ENCODE measurements at places on chromosomes 4 and X.

DNA sequence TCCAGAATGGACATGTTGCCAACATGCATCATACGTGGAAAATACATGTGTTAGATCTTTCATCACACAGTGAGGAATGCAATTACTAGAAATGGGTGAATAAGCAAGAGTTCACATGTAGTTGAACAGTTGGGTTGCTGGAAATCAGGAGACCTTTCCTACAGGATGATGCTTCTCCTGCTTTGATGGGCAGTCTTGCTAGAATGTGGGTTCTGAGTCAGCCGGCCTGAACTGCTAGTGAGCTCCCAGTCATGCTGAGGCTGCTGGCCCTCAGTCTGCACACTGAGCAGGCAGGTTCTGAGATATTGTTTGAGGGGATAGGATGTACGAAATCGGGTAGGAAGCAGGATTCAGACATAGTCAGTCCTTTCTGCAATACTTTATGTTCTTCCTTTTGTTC lies 20.2 kb downstream of the MSL3 start:
- DNase-seq, result no peak

GRCh38 chr4:67918428-67918827 lies 34.6 kb upstream of the TMPRSS11D start:
- no peak for DNase-seq

DNA sequence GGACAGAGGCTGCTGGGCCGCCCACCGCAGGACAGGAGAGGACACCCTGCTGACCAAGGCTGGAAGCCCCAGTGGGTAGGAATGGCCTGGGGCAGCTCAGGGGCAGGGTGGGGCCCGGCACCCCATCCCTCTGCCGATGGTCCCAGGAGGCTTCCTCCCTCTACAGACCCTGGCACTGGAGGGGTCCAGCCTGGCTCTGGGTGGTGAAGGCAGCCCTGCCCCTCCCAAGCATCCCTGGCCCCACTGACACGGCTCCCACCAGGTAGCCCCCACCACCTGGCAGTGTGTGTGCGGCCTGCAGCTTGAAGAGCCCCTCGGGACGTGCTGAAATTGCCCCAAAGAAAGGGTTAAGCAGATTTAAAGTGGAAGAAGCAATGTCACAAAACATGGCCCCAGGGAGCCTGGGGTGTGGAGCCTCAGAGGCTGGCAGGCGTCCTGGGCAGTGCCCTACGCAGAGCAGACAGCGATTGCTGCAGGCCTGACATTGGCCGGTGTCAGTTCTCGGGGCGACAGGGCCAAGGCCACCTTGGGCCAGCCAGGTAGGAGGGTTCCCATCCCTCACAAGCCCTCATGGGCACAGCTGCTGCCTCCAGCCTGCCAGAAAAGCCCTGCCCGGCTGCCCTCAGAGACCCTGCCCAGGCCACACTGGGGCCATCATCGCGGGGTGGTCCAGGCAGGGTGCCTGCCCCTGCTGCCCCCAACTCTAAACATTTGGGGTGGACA lies 80.5 kb downstream of the FAM53A start:
- DNase-seq, result no peak

DNA sequence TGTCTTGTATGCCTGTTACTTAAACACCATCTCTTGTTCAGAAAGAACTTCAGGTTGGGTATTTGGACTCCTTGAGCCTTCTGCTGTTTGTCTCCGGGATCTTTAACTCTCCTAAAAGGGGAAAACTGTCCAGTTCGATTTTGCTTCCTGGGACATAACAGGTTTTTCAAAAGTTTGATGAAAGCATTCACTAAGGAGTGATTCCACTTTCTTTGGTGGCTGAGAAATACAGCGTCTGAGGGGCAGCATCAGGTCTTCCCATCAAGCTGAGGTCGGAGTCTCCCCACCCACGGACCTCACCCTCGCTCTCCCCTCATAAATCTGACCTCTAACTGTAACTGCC lies 1.4 kb downstream of the AFAP1 start:
- no peak for DNase-seq

DNA sequence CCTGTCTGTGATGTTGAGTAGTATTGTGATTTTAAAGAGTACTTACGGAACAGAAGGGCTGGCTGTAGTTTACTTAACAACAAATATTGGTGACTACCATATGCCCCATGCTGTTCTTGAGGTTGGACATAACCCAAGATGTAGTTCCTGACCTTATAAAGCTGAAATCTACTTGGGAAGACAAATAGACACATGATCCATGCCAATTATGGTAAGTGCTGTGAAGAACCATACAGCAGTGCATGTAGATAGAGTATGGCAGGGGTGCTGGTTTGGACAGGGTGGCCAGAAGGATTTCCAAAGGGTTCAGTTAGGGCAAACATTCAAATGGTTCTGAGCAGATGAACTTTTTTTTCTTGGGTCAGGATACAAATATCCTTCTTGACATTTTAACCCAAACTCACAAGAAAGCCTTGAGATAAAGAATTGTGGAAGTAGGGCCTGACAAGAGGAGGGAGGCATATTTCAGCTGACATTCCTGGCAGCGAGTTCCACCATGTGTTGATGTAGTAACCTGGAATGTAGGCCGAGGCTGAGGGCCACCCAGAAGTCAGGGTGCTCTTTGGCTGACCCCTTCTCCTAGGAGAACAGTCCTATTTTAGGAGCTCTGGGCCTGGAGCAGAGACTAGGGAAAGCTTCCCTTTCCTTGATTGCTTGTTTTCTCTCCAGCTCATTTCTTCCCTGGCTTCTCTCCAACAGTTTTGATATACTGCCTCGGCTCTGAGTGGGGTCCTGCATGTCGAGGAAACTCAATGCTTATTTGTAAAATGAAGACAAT lies 74.2 kb downstream of the FREM3 start:
- DNase-seq, result no peak

- no peak for DNase-seq
Measured at GRCh38 chr4:81424816-81425755, 46.6 kb downstream of the RASGEF1B start.

DNA sequence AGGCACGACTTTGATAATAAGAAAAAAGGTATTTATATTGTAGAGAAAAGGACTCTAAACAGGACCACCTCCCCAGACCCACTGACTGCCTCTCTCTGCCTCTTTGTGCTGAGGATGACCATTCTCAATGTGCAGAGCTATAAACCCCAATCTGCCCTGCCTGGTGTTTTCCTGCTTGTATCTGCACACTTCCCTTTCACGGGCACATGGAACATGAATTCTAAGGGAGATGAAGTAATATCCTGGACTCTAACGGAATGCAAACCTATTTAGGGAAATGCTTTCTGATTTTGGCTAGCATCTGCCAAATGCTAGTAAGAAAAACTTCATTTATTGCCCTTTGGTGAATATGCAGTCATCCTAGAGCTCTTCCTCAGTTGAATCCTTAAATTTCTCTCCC lies 2.4 kb downstream of the DIPK2B start:
- no peak for DNase-seq

- no peak for DNase-seq
Measured at GRCh38 chr4:70759126-70759525, 37.4 kb downstream of the RUFY3 start.

DNA sequence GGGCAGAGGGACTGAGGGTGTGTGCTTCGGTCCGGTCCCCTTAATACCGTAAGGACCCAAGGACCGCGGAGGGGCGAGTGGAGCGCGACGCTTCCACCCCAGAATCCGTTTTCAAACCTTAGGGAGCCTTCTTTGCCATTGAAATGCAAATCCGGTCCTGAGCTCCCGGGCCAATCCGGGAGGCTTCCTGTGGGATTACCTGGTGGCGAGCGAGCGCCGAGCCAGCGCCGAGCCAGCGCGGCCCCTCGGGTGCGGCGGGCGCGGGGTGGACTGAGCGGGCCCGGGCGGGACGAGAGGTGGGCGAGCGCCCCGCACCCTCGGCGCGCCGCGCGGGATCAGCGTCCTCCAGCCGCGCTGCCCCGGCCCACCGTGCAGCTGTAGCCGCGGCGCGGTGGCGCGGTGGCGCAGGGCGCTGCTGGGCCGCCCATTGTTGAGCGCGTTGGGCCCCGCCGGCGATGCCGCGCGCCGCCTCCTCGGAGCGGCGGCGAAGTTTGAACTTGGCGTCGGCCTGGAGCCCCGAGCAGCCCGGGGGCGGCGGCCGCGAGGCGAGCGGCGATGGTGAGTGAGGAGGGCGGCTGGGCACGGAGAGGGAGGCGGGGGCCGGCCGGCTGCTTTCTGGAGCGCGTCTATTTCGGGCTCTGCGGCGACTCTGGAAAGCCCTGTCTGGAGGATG lies 208.7 kb downstream of the SOWAHB start:
- DNase-seq, result no peak

DNA sequence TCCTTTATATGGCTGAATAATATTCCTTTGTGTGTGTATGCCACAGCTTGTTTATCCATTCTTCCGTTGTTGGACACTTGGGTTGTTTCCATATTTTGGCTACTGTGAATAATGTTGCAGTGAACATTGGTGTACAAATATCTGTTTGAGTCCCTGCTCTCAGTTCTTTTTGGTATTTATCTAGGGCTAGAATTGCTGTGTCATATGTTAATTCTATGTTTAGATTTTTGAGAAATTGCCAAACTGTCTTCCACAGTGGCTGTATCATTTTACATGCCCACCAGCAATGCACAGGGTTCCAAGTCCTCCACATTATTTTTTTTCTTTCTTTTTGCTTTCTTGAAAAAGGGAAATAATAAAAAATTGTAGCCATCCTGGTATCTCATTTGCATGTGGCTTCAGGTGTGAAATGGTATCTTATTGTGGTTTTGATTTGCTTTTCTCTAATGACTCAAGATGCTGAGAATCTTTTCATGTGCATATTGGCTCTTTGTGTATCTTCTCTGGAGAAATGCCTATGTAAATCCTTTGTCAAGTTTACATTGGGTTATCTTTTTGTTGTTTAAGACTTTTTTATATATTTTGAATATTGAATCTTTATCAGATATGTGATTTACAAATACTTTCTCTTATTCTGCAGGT lies 129.7 kb downstream of the RAPGEF2 start:
- DNase-seq, result no peak

- no peak for DNase-seq
Measured at GRCh38 chr4:8510191-8510590, 69.6 kb downstream of the TRMT44 start.

- no peak for DNase-seq
Measured at GRCh38 chr4:101865501-101866062, 75.1 kb downstream of the BANK1 start.

DNA sequence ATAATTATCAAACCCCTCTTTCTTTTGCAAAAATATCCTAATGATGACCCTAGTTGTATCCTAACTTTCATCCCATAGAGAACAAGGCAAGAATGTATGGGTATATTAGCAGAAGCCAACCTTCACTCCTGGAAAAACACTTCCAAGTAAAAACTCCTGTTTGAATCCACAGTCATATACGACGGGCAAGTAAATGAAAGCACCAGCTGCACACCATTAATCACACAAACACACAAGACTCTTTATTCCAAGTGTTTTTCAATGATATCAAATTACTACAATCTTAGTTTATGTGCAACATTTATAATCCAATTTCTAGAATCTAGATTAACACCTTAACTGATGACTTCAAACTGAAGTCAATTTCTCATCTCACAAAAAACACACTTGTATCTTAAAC lies 22.9 kb downstream of the ACSL4 start:
- DNase-seq, result no peak

- DNase-seq, result no peak
Measured at GRCh38 chr4:174686826-174687225, 142.2 kb downstream of the GLRA3 start.

DNA sequence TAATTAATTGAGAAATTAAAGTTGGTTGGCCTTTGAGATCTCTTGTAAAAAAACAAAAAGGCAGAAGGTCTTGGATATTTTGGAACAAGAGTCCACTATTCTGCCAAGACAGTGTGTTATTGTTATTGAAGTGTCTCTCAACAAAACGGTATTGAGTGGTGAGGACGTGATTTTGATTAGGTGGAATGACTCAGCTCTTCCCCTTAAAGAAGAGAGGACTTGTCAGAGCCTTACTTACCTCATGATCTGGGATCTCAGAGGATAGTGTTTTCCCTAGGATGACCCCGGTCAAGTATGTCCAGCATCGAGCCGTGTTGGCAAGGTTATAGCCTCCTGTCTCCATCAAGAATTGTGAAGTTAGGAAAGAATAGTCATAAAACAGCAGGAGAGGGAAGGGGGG lies 110.9 kb downstream of the HDAC8 start:
- no peak for DNase-seq

DNA sequence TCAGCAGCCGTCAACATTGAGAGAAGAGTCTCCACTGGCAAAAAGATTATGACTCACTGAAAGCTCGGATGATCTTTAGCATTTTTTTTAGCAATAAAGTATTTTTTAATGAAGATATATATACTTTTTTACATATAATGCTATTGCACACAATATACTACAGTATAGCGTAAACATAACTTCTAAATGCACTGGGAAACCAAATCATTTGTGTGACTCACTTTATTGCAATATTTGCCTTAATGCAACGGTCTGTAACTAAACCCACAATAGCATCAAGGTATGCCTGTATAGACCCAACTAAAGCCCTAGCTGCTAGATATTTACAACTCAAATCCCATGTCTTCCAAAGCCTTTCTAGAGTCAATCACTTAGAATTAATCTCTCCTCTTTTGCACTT lies 52.3 kb upstream of the EDNRA start:
- DNase-seq, result no peak

DNA sequence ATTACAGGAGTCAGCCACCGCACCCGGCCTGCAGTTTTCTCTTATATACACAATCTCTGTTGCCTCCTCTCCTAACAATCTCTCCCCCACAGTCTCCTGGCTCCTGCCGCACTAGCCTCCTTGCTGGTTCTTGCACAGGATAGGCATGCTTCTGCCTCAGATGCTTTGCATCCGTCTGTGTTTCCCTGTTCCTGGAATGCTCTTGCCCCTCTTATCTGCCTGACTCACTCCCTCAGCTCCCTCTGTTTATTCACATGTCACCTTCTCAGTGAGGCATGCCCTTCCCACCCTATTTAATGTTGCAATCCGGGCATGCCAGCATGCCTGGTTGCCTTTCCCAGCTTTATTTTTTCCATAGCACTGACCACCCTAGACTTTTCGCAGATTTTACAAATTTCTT lies 161.9 kb downstream of the PHF8 start:
- no peak for DNase-seq

GRCh38 chr4:187940299-187940698 lies 55.3 kb upstream of the ZFP42 start:
- no peak for DNase-seq

- no peak for DNase-seq
Measured at GRCh38 chr4:125750399-125750798, 435.6 kb downstream of the FAT4 start.

- DNase-seq, result no peak
Measured at GRCh38 chr4:71382900-71383560, 44.2 kb downstream of the SLC4A4 start.

DNA sequence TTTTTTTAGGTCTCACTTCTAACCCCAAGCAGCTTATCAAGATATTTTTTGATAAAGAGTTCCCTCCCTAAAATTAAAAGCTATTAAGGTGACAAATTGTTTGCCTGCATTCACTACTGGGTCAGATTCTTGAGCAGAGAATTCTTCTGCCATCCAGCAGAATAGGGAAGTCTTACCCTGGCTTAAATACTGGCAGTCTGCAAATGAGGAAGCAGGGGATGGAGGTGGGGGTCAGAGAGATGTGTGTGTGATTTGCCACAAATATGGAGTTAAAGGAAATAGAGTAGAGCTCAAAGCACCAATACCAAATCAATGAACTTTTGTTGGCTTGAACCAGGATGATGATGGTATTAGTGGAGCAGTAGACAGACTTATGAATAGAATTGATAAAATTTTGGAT lies 122.2 kb downstream of the ANXA5 start:
- no peak for DNase-seq

All from C1 segment of cervical spinal cord (tissue), 14 donors.